Fibroblast of the aortic adventitia (primary cell): ENCODE measurements at places on chromosomes 6 and 20. TPM values are rescaled to one million over a fixed set of nuclear protein-coding genes. Genes with fewer than 3 reads are reported as not detected.

Gene COL20A1
- total RNA-seq: not detected in 2 replicates

Gene EPB41L2
- total RNA-seq: 117 and 130 TPM in 2 replicates

- peak; percentile 40 for DNase-seq
Observed at GRCh38 chr6:50791900-50792508, 26.7 kb upstream of the TFAP2B start.

Gene MYT1
- not detected in 2 replicates for total RNA-seq

GRCh38 chr6:117491916-117492315 is 9.4 kb downstream of the DCBLD1 start:
- peak; percentile 53 for DNase-seq

Gene CCM2L
- not detected in 2 replicates for total RNA-seq

DNA sequence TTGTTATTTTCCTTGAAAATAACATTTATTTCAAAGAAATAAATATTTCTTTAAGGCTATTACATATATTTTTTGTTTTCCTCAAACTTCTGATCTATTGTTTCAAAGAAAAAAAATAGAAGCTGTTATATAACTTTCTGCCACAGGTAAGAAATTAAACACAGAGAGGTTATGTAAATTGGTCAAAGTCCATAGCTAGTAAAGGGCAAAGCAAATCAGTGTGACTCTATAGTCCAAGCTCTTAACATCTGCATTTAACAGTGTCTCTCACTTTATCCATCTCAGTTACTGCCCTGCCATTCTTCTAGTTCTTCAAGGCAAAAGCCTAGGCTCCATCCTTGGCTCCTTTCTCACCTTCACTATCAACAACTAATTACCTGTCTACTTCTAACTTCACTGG is 57.1 kb downstream of the RWDD2A start:
- DNase-seq: no peak

GRCh38 chr6:123306334-123306733 is 310.3 kb downstream of the CLVS2 start:
- no peak for DNase-seq

DNA sequence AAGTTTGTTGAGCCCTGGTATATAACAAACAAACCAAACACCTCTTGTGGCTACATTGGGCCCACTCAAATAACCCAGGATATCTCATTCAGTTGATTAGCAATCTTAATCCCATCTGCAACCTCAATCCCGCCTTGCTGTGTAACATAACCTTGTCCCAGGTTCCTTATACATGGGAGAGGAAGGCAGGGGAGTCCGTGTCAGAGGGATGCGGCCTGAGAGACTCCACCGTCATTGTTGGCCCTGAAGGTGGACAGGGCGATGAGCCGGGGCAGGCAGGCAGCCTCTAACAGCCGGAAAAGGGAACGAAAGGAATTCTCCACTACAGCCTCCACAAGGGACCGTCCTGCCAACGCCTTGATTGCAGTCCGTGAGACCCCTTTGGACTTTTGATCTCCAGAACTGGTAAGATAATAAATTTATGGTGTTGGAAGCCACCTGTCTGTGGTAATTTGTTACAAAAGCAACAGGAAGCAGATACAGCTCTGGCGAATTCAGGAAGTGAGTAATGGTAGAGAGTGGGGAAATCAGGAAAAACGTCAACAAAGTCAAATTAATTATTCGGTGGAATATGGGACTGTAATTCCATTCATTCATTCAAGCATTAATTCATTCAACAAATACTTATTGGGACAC is 124.5 kb upstream of the SALL4 start:
- no peak for DNase-seq

Gene HAO1
- total RNA-seq: not detected in 2 replicates

DNA sequence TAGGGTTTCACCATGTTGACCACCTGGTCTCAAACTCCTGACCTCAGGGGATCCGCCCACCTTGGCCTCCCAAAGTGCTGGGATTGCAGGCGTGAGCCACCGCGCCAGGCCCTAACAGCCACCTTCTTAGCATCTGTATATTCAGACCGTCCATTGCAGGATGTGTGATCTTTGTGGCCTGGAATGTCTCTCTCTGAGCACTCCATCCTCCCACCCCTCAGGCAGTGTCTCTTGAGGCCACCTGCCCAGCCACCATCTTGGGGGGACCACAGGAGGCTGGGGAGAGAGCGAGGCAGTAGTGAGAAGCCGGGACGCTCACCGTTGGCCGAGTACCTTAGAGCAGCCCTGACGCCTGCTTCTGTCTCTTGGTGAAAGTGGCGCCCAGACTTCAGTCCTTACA is 18.8 kb downstream of the DNAJC5 start:
- DNase-seq: no peak

GRCh38 chr6:7124114-7124513 is 16.4 kb downstream of the RREB1 start:
- DNase-seq: no peak

DNA sequence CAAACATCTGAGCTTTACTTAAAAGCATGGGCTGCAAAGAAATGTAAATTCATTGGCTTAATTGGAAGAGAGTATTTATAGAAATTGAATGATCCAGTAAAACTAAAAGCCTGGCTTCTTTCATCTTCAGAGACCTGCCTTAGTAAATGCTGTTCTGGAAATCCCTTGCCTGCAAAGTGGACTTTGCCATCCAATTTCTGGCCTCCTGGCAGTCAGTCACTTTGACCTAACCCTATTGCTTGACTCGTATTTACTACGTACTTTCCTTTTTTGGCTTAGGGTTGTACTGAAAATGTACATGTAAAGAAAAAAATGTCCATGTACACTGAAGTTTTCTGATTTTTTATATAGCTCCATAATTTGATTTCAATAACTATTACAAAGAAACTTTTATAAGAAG is 47.1 kb downstream of the E2F3 start:
- DNase-seq: no peak

DNA sequence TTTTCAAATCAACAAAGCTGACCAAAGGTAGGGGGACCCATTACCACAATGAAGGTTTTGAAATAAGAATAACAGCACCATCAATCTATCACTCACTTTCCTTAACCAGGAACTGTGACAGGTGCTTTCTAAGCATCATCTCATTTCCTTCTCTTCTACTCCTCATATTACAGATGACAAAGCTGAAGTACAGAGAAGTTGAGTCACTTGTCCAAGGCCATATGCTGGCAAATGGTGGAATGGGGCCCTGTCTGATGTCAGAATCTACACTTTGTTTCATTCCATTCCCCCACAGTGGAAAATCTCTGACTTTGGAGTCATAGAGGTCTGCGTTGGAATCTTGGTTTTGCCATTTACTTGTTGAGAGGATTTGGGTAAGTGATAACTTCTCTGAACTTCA is 222.5 kb upstream of the LRFN2 start:
- DNase-seq: no peak

DNA sequence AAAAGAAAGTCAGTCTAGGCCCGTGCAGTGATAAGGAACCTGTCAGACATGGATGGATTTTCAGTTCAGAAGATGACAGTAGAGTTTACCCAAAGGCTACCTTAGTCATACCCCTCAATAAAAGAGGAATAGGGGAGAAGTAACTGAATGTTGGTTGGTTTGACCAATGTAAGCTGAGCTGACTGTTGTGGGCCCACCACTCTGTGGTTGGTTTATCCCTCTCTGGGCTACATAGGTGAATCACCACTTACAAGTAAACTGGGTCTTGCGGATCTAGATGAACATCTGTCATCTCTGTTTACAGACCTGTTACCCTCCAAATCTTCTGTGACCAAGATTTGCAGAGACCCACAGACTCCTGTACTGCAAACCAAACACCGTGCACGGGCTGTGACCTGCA is 37.2 kb upstream of the MYLK2 start:
- DNase-seq: no peak

- no peak for DNase-seq
Observed at GRCh38 chr6:33983109-33983716, 162.7 kb downstream of the GRM4 start.

GRCh38 chr20:61799394-61799923 is 266.2 kb downstream of the TAF4 start:
- no peak for DNase-seq

DNA sequence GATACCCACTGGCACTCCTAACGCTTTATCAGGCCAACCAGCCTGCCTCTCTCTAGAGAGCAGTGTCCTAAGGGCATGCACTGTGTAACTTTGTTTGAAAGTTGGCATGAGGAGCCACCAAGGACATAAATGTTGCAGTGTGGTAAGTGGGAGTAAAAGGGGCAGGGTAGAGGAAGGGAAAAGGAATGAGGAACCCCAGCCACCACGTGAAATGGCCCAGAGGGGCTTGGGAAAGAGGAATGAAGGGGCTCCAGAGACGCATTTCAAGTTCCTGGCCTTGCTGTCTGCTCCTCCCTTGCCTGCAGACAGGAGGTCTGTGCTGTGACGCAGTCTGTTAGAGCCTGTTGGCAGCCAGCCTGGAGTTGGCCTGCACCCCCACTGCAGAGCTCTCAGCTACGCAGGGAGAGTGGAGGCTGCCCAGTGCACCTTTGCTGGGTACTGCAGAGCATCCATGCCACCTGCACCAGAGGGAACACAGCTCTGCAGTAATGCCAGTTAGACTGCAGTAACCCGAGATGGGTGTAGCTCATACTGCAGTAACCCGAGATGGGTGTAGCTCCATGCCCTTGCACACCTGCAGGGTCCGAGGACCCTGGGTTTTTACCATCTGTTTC is 86.8 kb upstream of the SNAP25 start:
- peak; percentile 58 for DNase-seq

Gene GJA10
- total RNA-seq: not detected in 2 replicates

DNA sequence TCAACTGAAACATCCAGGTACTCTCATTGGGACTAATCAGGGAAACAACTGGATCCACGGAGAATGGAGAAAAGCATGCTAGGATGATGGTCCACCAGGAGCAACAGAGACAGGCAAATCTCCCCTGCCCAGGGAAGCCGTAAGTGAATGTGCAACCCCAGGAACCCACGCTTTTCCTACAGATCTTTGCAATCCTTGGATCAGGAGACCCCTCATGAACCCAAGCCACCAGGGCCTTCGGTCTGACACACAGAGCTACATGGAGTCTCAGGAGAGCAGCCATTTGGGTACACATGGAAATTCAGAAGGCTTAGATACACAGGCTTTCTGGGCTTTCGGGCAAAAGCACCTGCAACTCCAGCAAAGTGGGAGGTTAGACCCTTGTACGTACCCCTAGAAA is 122.1 kb upstream of the PTCHD4 start:
- DNase-seq: no peak

GRCh38 chr6:64376394-64376793 is 740.8 kb downstream of the PHF3 start:
- no peak for DNase-seq

Gene PSMB9
- total RNA-seq: 10.8 and 11.5 TPM in 2 replicates

Gene KIF13A
- total RNA-seq: 53.2 and 86.8 TPM in 2 replicates

DNA sequence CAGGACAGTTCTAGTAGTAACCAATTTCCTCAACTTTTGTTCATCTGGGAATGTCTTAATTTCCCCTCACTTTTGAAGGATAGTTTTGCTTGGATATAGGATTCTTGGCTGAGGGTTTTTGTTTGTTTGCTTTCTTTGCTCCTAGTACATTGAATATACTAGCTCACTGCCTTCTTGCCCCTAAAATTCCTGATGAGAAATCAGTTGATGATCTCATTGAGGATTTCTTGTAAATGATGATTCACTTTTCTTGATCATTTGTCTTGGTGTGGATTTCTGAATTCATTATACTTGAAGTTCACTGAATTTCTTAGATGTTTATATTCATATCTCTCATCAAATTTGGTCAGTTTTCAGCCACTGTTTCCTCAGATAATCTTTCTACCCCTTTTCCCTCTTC is 49.1 kb upstream of the PRDM1 start:
- DNase-seq: peak; percentile 35

DNA sequence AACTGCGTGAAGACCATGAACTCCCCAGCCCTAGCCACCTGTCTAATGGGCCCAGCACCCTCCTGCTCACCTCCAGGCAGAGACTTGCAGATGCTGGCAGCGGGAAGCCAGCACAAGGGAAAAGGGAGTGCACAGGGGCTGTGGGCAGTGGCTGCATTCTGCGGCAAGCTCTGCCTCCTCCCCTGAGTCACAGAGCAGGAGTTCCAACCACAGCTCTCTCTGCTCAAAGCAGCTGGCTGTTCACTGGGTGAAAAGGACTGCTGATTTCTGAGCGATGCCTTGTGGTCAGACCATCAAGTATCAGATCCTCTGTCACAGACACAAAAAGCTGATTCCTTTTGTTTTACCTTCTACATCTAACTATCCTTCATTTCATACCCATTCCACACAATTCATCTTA is 10.5 kb downstream of the NKX2-2 start:
- no peak for DNase-seq

- no peak for DNase-seq
Observed at GRCh38 chr20:44714102-44714700, 968 bp upstream of the CCN5 start.

DNA sequence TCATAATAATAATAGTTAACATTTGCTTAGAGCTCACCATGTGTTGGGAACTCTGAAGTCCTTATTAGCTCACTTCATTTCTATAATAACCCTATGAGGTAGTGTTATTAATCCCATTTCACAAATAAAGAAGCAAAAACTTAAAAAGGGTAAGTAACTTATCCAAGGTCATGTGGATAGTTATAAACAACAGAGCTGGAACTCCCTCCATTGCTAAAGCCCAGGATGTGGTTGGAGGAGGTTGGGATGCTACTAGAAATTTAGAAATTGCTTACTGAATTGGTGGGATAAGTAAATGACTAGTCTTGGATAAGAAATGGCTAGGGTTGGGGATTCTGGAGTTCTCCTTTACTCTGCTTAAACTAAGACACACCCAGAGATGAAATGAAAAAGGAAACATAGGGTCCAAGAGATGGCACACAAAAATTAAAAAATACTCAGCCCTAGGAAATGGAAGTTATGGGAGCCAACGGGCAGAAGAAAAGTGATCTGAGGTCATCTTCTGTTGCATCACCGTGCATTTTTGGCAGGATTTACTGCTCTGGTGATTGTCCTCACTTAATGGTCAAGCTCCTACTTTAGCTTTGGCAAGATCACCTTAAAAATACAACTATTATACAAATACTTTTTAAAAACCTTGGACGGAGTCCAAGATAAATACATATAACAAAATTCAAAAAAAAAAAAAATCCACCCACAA is 7.7 kb upstream of the CLIC5 start:
- DNase-seq: peak; percentile 75

Gene KIF6
- 0.08 and 0.27 TPM in 2 replicates for total RNA-seq

Gene BTNL2
- not detected in 2 replicates for total RNA-seq

DNA sequence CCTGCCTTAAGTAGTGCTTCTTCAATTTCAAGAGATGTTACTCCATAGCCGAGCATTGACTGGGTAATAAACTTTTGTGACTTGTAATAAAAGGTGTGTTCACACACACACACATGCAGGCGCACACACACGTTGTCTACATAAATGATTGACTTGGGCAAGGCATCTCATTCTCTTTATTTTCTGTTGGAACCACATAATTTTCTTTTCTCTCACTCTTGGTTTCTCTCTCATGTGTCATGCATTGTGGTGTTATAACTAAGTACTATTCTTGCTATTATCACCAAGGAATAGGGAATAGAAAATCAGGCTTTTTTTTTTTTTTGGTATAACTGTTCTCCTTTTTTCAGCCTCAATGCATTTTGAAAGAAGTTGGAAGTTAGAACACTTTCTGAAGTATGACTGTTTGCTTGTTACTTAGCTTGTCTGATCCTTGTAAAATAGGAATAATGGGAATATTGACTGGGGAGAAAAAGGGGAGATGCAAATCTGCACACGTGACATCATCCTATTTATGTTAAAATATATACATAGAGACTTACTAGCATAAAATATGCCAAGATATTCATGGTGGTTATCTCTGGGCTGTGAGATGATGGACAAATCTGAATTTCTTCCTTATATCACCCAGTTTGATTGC is 26.1 kb upstream of the CD83 start:
- no peak for DNase-seq
